ENCODE measurements at places on chromosomes 1 and 21. TPM values are rescaled to one million over a fixed set of nuclear protein-coding genes. Genes with fewer than 3 reads are reported as not detected.

DNA sequence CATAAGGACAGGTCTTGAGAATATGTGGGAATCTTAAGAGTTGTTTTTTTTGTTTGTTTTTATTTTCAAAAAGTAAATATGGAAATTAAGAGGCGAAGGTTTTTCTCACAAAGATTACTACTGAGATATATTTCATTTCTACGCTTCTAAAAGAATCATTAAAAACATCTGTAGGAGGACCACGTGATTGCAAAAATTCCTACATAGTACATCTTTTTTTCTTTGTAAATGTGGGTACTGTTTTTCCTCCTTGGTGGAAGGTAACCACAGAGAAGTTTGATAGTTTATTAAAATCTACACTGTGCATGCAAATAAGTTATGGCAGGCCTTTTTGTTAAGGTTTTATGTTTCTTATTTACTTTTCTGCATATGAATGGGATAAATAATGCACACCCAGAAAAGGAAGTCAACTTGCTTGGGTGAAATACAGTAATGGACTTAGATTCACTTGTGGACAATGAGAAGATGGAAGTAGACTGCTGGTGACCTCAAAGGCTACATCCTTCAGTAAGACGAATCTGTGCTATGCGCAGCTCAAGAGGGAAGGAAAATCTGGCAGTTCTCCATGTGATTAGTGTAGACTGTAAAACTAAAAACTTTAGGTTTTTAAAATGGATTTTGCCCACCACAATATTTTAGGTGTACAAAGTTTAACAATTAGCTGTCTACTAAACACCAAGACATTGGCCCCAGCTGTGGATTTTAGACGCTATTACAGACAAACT lies 2.0 kb downstream of the AK5 start:
- H3K4me1 ChIP-seq, result peaks cover 24% of the 10 kb centered on the region
- H3K27me3 ChIP-seq, result peaks cover 48% of the 10 kb centered on the region
- DNase-seq, result no peak
- no peaks in the 10 kb centered on the region for H3K36me3 ChIP-seq
- peak overlapping the region; percentile 81 for H3K4me3 ChIP-seq

DNA sequence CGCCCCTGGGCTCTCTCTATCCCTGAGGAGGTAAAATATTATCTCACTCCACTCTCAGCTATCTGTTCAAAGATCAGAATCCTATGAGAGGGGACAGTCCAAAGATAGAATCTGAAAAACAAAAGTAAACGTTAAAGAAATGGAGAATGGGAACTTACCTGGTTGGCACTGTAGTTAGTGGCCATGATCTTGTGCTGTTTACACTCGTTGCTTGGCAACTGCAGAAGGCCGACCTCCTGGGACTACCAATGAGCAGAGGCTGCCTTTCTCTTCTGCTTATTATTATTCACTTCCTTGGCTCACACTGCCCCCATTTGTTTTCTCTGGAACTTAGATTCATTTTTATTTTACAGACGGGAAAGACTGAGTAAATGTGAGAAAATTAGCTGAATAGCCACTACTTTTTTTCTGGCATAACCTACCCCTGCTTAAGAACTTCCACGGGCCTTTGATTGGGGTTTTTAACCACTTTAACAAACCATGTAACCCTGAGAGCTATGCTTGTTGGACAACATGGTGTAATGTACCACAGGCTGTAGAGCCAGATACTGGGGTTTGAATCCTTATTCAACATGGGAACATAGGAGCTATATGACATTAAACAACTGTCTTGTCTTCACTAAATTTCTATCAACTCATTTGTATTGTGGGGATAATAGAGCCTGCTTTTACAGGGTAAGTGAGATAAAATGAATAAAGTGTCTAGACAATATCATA lies at the start of gene CFAP126:
Gene CFAP126 (minus strand): TSS at position 193 of the 717 bp plus-strand sequence. CDS start 8 bp downstream, at position 185.
- H3K27ac ChIP-seq, result peak within 1 kb of the TSS; percentile 92
- peaks cover 12% of the 10 kb centered on the region for H3K36me3 ChIP-seq
- H3K4me3 ChIP-seq, result no peak within 1 kb of the TSS
- no peaks in the 10 kb centered on the region for H3K27me3 ChIP-seq
- H3K4me1 ChIP-seq, result peaks cover 13% of the 10 kb centered on the region

DNA sequence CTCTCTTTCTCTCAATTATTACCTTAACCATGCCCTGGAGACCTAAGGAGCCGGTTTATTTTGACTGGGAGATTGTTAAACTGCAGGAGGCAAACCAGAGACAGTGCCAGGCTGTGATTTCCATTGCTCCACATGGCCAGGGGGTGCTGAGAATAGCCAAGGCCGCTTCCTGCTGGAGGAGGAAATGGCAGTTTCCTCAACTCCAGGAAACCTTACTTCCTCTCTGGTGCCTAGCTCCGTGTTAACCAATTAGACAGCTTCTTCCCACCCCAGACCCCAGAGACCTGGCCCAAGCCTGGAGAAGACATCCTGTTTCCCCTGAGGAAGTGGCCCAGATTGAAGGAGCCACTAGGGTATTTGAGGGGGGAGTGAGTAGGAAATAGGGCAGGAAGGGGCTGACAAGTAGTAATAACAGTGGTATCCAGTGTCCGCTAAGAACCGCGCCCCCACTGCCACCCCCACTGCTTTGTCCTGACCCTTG lies 161.2 kb downstream of the PLPP3 start:
- H3K36me3 ChIP-seq, result no peaks in the 10 kb centered on the region
- DNase-seq, result no peak
- no peak overlapping the region for H3K27ac ChIP-seq
- H3K27me3 ChIP-seq, result no peaks in the 10 kb centered on the region

GRCh38 chr1:14413819-14414490 lies 184.5 kb upstream of the KAZN start:
- peak overlapping the region; percentile 34 for H3K27ac ChIP-seq
- DNase-seq, result no peak
- H3K36me3 ChIP-seq, result no peaks in the 10 kb centered on the region
- H3K27me3 ChIP-seq, result no peaks in the 10 kb centered on the region

GRCh38 chr1:214516434-214517326 lies 34.7 kb downstream of the PTPN14 start:
- peaks cover 3% of the 10 kb centered on the region for H3K27me3 ChIP-seq
- no peak overlapping the region for H3K27ac ChIP-seq
- no peak for DNase-seq
- H3K4me3 ChIP-seq, result no peak overlapping the region
- peaks cover 8% of the 10 kb centered on the region for H3K36me3 ChIP-seq
- H3K4me1 ChIP-seq, result peaks cover 62% of the 10 kb centered on the region

The FCRLB gene
- 0.50 TPM for total RNA-seq

DNA sequence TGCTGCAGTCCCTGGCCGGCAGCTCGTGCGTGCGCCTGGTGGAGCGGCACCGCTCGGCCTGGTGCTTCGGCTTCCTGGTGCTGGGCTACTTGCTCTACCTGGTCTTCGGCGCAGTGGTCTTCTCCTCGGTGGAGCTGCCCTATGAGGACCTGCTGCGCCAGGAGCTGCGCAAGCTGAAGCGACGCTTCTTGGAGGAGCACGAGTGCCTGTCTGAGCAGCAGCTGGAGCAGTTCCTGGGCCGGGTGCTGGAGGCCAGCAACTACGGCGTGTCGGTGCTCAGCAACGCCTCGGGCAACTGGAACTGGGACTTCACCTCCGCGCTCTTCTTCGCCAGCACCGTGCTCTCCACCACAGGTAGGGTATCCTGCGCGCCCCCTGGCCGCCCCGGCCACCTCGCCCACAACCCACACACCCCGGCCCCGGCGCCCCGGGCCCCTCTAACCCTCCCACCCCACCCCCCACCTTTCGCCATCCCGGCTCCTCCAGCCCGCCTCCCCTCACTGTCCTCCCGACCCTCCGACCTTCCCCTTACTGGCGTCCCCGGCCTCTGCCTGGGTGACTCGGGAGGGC lies 352 bp downstream of the KCNK1 start:
- H3K4me1 ChIP-seq, result peaks cover 32% of the 10 kb centered on the region
- DNase-seq, result peak; percentile 51
- H3K4me3 ChIP-seq, result peak overlapping the region; percentile 90
- peaks cover 33% of the 10 kb centered on the region for H3K27me3 ChIP-seq
- H3K27ac ChIP-seq, result peak overlapping the region; percentile 95

Data from WTC11 (cell line).